AG04449 (cell line): ENCODE measurements at places on chromosomes 1 and 21.

DNA sequence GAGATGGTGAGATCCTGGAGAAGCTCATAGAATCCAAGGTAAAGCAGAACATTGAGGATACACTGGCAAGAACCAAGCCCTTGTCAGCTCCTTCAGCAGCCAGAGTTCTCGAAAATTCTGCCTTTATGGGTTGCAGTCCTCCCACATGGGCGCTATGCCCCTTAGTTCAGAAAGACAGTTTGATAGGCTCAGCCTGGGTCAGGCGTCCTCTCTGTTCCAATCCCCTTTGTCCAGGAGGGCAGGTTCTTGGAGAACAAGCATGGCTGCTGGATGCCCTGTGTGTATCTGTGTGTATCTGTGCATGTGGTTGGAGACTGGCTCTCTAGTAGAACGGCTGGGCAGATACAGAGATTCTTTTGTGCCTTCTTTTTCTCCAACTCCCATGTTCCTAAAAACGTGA is 8.0 kb upstream of the NBL1 start:
- no peak for DNase-seq

DNA sequence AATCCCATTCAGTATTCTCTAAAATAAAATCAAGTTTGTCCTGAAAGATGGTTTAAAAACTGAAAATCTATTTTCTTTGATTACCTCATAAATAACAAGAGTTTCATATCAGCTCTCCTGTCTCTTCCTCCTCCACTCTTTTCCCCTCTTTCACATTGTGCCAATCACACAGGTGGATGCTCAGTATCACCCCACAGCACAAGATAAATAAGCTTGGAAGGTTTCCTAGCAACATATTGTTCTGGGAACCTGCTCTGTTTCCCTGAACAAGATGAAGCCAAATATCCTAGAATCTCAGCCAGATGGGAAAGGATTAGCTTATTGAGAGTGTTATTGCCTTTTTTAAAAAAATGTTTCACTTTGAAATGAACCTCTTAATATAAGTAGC is 45.7 kb upstream of the CACYBP start:
- no peak for DNase-seq

- no peak for DNase-seq
Measured at GRCh38 chr1:232999956-233000625, 49.7 kb downstream of the NTPCR start.

- no peak for DNase-seq
Measured at GRCh38 chr1:199684686-199685273, 342.7 kb upstream of the NR5A2 start.

DNA sequence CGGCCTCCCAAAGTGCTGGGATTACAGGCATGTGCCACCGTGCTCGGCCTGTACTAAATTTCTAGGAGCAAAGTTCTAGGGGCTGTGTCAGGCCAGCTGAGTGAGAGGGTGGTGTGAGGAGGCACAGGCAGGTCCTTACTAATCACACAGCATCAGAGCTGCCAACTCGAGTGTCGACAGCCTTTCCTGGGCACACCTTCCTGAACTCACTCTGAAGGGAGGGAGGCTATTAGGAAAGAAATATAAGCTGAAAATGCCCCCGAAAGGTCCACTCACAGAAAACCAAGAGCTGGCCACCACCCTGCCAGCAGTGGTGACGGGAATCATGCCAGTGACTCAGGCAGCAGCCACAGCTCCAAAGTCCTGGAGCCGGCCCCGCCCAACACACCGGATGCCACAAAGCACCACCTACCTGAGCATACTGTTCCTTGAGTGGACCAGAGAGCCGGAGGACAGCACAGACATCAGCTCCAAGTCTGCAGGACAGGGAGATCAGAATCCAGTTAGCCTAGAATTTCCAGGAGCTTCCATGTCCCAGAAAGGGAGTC is 4.5 kb downstream of the PMVK start:
- no peak for DNase-seq

- DNase-seq, result no peak
Measured at GRCh38 chr21:26505211-26505610, 67.9 kb downstream of the CYYR1 start.

DNA sequence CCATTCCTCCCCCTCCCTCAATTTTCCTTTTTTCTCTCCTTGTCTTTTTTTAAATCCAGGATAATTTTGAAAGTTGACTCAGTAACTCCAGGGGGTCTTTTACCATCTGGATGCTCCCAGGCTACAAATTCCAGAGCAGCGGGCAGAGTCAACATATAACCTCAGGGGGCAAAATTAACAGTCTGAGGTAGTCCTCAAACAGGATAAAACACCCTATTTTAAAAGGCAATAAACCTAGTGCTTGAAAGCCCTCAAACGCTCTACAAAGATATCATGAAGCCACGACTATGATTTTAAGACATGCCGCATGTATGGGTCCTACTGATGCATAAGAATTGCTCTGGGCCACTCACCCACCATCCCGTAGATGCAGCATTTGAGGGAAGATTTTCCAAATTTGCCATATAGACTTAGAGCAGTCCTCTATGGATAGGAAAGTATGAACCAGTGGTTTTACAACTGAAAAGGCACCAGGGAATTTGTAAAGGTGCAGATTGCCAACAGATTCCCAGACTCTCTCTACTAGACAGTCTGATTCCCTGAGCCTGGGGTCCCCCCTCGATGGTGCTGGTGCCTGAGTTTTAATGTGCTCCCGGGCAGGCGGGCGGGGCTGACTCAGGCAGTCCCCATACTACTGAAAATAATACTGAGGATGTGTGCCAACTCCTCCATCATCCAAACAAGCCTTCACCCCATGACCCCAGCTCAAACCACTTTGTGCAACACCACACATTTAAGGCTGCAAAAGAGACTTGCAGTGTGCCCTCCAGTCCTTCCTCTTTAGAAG is 37.2 kb downstream of the PTPN14 start:
- no peak for DNase-seq

DNA sequence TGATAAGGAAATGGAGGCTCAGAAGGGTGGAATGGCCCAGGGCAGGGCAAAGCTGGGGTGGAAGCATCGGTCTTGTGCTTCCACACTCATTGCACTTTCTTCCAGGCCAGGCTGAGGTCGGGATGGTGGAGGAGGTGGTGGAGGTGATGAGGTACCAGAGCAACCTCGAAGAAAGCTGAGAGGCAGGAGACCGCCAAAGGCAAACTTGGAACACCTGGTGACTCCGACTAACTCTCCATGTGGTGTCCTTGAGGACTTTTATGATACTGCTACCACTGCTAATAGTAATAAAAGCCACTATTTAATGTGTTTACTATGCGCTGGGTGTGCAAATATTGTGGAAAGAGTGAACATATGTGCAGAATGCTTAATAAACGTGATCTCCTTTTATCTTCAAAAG is 16.9 kb upstream of the BTG2 start:
- DNase-seq, result no peak

DNA sequence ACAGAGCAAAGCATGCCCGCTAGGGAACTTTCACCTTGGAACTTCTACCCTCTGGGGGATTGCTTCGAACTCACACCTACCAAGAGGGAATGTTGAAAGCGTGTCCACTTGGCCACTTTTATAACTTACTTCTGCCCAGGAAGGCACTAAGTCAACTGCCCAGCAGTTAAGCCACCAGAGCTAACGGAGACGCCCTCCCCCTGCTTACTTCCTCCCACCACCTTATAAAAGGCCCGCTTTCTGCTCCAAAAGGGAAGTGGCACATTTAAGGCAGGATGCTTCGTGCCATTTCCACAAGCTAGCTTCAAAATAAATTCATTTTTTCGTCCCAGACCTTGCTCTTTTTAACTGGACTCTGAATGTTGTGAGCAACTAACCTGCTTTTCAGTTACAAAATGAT is 3.2 kb upstream of the AK2 start:
- DNase-seq, result no peak

DNA sequence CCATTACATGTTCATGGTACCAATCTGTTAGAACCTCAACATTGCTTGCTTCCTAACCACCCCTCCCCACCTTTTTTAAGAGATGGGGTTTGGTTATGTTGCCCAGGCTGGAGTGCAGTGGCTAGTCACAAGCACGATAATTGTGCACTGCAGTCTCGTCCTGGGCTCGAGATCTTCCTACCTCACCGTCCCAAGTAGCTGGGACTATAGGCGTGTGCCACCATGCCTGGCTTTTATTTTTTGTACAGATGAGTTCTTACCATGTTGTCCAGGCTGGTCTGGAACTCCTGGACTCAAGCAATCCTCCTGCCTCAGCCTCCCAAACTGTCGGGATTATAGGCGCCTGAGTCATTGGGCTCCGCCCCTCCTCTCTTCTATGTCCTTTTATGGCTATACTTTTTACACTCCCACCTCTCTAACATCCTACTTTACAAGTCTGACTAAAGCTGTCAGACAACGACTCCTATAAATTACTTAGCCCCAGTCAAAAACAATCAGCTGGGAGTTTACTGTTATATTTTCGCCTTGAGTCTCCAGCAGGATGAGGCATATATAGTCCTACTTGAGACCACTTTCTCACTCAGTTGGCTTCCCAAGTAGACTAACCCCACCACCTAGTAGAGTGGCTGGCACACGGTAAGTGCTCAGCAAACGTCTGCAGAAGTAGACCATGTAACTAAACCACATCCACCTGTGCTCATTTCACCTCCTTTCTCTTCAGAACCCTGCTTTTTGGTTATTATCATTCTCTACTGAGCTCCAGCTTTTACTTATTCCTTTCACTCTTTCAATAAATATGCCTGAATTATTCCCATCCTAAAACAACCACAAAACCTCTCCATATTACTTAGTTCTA is 13.8 kb downstream of the ENSA start:
- DNase-seq, result no peak

DNA sequence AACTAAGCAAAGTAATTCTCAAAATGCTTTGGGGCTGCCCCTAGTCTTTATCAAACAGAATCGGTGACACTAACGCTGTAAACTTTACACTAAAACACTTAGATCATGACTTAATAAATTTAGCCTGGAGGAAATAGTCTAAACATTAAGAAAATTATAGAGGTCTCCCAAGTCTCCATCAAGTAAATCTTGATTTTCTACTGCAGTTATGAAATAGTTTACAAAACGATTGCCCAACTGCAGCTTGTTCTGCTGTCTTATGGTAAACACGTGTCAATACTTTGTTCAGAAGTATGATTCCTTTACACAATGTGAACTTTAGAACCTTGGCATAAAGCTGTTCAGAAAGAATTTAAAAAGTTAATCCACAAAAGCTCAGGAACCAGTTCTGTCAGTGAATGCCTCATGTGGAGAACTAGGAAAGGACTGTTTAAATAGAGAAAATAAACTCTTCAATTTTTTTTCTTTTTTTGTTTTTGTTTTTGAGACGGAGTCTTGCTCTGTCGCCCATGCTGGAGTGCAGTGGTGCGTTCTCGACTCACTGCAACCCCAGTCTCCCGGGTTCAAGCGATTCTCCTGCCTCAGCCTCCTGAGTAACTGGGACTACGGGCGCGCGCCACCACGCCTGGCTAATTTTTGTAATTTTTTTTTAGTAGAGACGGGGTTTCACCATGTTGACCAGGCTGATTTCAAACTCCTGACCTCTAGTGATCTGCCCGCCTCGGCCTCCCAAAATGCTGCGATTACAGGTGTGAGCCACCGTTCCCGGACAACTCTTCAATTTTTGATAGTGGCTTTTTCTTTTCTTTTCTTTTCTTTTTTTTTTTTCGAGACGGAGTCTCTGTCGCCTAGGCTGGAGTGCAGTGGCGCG is 1.6 kb downstream of the DDI2 start:
- DNase-seq, result peak; percentile 33

DNA sequence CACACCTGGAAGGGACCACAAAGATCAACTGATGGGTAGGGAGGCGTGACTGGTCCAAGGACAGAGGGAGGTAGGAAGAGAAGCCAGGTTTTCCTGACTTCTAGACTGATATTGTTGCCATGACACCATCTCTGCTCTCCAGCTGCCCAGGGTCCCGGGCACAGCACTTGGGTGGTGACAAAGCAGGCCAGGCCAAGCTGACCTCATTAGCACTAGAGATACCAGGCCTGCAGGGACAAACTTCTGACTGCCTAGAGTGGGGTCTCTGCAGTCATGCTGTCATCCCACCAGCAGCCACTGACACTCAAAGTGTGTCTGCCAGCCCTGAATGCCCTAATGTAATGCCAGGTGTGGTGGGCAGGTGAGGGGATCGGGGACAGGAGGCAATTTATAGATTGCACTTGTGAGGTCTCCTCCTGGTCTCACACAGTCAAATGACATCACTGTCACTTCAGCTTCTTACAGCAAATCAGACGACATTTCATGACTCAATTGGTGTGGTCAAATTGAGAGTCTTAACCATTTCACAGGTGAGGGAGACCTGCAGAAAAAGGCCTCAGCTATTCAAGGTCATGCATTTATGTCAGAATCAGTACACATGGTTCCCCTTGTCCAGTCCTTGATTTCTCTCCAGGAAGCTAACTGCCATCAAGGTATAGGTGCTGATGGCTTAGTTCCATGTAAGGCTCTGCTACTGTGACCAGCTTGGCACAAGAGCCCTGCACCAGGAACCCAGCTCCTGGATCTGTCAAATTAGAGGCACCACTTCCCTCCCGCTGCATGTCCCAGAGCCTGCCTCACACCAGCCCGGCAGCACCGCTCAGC is 2.7 kb downstream of the SLC9A1 start:
- DNase-seq, result no peak

GRCh38 chr21:45787371-45787770 is 143.8 kb downstream of the PCBP3 start:
- no peak for DNase-seq

- no peak for DNase-seq
Measured at GRCh38 chr1:246805135-246805716, 81.0 kb downstream of the SCCPDH start.

DNA sequence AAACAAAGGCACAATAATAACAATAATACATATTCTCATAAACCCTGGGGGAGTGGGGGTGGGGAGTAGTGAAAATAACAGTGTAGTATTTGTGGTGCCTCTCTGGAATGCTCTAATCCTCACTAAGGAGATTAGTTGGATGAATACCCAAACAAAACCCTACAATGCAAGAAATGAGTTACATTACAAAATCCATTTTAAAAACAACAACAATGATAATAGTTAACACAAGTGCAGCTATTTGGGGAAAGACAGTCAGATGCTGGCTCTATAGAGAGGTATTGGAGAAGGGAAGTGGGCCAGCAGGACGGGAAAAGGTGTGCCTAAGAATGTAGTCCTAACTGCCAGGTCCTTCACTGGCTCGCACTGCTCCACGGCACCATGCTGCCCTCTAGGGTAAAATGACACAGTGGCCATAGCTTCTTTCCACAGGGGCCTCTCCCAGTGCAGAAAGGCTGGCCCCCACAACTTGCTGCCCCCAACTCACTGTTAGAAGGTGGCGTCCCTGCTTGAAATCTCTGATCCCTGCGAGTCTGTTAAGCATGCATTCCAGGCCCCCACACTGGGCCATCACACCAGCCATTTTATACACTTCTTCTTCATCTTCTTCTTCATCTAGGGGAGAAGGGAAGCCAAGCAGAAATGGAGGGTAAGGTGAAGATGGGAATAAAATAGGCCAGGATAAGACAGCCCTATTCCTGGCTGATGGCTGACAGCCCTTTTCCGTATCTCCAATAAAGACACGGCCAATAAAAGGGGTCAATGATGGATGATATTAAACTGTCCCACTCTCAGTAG is 113.8 kb downstream of the UBR4 start:
- DNase-seq, result no peak
